Activated CD4-positive, alpha-beta T cell treated with anti-CD3 and anti-CD28 coated beads for 24 hours (primary cell): ENCODE measurements at places on chromosomes 1 and 21.

- no peak for DNase-seq
Observed at GRCh38 chr21:28832013-28832714, 160.5 kb downstream of the LTN1 start.

DNA sequence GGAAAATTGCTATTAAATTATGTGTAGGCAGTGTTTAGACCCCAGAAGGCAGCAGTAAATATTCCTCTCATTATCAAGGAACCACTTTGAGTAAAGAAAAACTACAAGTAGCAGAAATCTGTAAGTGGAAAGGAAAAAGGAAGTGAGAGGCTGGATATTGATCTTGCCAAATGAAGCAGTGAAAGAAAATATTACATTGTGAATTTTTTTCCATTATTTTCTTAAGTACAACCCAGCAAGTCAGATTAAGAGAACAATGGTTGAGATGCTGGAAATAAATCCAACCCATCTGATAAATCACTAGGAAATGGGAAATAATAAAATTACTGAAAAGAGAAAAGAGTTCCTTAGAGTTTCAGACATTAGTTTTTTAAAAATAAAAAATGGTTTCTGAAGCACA, 106.7 kb downstream of the HMCN1 start:
- no peak for DNase-seq

DNA sequence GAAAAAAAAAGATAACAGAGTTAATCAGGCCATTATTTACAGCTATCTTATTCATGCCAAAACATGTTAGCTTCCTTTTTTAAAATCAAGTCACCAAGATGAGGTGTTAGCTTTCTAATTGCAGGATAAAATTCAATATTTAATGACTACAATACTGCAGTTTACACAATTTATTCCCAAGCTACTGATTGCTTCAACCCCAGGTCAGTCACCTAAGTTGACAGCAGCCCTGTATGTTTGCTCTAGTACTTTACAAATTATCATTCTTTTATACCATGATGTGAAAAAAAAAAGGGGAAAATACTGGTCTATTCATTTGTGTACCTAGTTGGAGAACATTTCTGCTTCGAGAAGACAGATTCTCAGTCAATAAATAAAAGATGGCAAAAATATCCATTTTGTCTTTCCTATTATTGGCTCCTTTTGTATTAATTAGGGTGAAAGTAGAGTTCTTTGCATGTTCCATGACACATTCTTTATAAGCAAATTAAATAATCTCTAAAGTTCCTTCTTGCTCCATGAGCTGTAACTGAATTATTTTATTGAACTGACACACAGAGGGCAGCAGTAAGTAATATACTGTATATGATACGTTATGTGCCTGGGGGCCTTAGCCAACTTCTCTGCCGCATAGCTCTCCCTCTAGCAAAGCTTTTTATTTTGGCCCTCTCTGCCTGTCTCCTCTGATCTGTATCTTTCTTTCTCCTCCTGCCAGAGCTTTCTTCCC, 48.0 kb downstream of the DIPK1A start:
- no peak for DNase-seq

GRCh38 chr1:161382214-161383019, 14.7 kb upstream of the CFAP126 start:
- DNase-seq: no peak
